ENCODE measurements at places on chromosomes 1 and 21.

- DNase-seq = peak; percentile 52
These were observed 40.1 kb upstream of the MYSM1 start for GRCh38 chr1:58739856-58740466.

GRCh38 chr1:243394601-243395464 lies 139.0 kb downstream of the SDCCAG8 start:
- no peak for DNase-seq

DNA sequence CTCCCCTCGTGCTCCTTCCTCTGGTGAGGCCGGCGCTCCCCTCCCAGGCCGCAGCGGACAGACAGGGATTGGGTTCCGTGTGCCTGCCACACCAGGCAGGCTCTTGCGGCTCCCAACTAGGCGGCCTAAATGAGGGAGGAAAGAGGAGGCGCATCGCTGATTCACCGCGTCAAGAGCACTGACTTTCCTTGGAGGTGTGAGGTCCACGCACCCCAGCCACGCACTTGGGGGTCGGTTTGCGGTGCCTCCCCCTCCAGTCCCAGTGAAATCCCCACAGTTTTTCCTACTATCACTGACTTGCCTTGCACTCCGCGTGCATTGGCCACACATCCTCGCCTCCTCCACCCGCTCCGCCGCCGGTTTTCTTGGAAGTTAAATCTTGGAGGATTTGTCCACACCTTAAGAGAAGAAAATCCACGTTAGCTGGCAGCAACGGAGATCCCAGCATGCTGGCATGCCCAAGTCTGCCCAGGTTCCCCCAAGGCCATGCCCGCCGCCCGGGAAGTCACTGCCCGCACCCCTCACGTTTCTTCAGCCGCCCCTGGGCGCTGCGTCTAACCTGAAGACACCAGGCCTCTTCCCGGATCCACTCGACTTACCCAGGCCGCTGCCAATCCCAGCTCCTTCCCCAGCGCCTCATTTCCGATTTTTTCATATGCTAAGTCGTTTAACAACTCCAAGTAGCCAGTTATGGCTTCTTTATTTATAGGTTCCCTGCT lies 1.1 kb upstream of the FOXD3 start:
- peak; percentile 35 for DNase-seq

- DNase-seq = no peak
These were observed 9.6 kb downstream of the ST6GALNAC3 start for GRCh38 chr1:76084029-76084627.

- no peak for DNase-seq
These were observed 112.7 kb upstream of the JUN start for GRCh38 chr1:58896246-58897183.

DNA sequence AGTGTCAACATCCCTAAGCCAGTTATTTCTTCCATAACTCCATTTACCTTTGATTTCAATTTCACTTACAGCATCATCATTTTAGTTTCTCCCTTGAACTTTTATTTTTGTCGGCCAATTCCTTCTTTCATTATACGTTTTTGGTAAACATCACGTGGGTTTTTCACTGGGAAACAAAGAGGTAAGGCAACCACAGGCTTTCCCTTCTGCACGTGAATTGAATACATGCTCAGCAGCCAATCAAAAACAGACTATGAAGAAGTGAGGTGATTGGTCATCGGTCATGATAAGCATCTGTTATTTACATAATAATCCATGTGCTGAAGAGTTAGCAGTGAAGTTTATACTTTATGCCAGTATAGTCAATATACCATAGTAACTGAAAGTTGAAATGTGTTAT lies 98.7 kb downstream of the NCAM2 start:
- DNase-seq = no peak
